ENCODE measurements at places on chromosomes 11 and 22. TPM values are rescaled to one million over a fixed set of nuclear protein-coding genes. Genes with fewer than 3 reads are reported as not detected.

DNA sequence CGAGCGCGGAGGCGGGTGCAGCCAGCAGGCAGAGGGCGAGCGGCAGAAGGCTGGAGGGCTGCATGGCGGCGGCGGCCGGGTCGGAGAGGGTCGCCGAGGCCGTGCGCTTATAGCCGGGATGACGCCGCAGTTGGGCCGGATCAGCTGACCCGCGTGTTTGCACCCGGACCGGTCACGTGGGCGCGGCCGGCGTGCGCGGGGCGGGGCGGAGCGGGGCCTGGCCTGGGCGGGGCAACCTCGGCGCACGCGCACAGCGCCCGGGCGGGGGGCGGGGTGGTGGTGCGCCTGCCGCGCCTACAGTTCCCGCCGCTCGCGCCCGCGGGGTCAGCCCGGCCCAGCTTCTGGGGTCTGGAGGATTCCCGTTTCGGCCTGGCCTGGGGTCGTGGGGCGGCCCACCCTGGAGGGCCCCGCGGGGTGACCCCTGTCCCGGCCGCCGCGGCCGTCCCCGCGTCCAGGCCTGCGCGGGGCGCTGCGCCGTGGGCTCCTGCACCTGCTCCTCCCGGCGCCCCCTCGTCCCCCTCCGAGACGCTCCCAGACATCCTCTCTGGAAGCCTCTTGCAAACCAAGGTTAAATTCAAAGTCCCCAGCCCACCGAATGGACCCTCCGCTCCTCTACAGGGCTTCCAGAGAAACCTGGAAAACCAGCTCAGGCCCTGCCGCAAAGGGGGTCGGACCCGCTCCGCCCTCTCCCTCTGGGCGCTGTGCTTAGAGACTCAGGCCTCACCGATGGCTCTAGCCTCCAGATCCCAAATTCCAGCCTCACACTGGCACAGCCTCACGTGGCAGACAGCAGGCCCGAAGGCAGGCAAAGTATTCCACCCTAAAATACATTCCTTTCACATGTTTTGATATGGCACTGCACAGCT is at the start of gene CTSD:
TSS of gene CTSD (minus strand) at position 132 of the 866 bp plus-strand sequence. CDS start at position 64, 68 bp downstream.
- DNase-seq, result peak; percentile 94
- peak within 1 kb of the TSS; percentile 100 for H3K4me3 ChIP-seq
- H3K36me3 ChIP-seq, result peaks cover 7% of the 10 kb centered on the region
- no peaks in the 10 kb centered on the region for H3K27me3 ChIP-seq
- peaks cover 52% of the 10 kb centered on the region for H3K4me1 ChIP-seq
- peak within 1 kb of the TSS; percentile 98 for H3K27ac ChIP-seq

GRCh38 chr11:87722756-87723565 is 452.3 kb downstream of the RAB38 start:
- DNase-seq, result peak; percentile 3
- H3K4me3 ChIP-seq, result no peak overlapping the region
- no peak overlapping the region for H3K27ac ChIP-seq
- H3K4me1 ChIP-seq, result no peaks in the 10 kb centered on the region
- no peaks in the 10 kb centered on the region for H3K27me3 ChIP-seq

- no peak overlapping the region for H3K4me3 ChIP-seq
- H3K4me1 ChIP-seq, result peaks cover 22% of the 10 kb centered on the region
- H3K27me3 ChIP-seq, result no peaks in the 10 kb centered on the region
- no peak overlapping the region for H3K27ac ChIP-seq
- H3K36me3 ChIP-seq, result no peaks in the 10 kb centered on the region
Measured at GRCh38 chr11:68297812-68298658, 14.4 kb upstream of the LRP5 start.

- no peak for DNase-seq
- H3K4me3 ChIP-seq, result no peak overlapping the region
- no peak overlapping the region for H3K27ac ChIP-seq
- no peaks in the 10 kb centered on the region for H3K36me3 ChIP-seq
Measured at GRCh38 chr11:30128269-30128932, 102.4 kb upstream of the FSHB start.

The CTTN gene
- 140 TPM for total RNA-seq

The DDI1 gene
- total RNA-seq, result not detected

- H3K4me1 ChIP-seq, result peaks cover 97% of the 10 kb centered on the region
- peak overlapping the region; percentile 88 for H3K27ac ChIP-seq
- DNase-seq, result peak; percentile 76
- no peak overlapping the region for H3K4me3 ChIP-seq
Measured at GRCh38 chr11:65491614-65492386, 7.0 kb upstream of the MALAT1 start.
